ENCODE measurements at places on chromosomes 5 and 9.

DNA sequence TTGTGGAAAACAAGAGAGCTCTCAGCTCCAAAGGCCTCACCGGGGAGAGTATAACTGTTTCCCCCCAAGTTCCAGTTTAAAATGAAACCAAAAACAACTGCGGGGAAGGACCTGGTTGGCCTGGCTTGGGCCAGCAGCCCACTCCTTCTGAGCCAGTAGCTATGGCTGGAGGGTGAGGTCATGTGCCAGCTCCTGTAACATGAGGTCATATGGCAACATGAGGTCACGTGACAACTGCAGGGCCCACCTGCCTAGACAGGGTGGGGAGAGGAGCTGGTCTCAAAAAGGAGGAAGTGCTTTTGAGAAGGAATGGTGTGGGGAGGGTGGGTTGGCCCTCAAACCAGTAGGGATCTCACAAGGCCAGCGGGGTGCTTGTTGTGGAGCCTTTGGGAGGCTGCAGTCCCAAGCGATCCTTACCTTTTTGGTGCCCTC is 29.3 kb upstream of the CRB2 start:
- no peak for DNase-seq

- no peak for DNase-seq
Observed at GRCh38 chr5:171961117-171961516, 45.3 kb downstream of the FBXW11 start.

GRCh38 chr9:37902796-37903646 is 906 bp downstream of the SLC25A51 start:
- no peak for DNase-seq

- peak; percentile 59 for DNase-seq
Observed at GRCh38 chr5:154197801-154198491, 7.4 kb downstream of the GALNT10 start.

- no peak for DNase-seq
Observed at GRCh38 chr9:89837934-89838310, 233.1 kb downstream of the GADD45G start.

DNA sequence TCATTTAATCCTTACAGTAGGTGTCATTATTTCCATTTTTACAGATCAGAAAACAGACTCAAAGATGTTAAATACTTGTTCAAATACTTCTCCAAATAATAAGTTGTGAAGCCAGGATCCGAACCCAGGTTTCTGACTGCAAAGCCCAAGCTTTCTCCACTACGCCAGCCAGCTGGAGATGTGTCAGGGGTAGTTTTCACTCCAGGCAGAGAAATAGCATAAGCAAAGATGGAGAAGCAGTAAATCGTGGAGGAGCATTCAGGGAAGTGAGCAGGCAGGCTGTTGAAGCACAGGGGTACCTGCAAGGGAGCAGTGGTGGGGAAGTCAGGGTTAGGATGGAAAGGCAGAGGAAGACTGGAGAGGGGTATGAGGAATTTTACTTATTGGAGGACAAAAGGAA is 2.9 kb downstream of the TLN1 start:
- DNase-seq: no peak

- no peak for DNase-seq
Observed at GRCh38 chr9:18707061-18707461, 233.1 kb downstream of the ADAMTSL1 start.

DNA sequence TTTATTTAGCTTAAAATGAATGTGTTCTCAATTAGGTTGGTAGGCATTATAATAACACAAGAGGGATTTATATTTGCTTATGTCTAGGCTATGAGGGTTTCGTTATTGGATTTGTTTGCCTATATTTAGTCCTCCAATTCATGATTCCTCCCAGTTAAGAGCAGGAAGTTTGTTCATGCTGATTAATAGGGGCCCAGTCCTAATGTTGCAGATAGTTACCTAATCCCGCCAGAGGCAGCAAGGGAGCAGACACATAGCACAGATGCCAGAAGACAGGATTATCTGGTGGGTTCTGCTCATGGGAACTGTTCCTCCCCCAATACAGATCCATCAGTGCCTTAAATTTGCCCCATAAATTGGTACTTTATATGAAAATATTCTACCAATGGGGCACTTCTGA is 100.8 kb upstream of the TLE4 start:
- no peak for DNase-seq

All from CD4-positive, alpha-beta memory T cell (primary cell).